ENCODE measurements at places on chromosomes 4 and X. TPM values are rescaled to one million over a fixed set of nuclear protein-coding genes. Genes with fewer than 3 reads are reported as not detected.

The BST1 gene
- 0.20 TPM for total RNA-seq

The IL3RA gene
- not detected for total RNA-seq

The MGARP gene
- total RNA-seq, result 0.22 TPM

The TMEM184C gene
- 13.2 TPM for total RNA-seq

The PHOX2B gene
- total RNA-seq, result not detected

The SPACA5 gene
- not detected for total RNA-seq

DNA sequence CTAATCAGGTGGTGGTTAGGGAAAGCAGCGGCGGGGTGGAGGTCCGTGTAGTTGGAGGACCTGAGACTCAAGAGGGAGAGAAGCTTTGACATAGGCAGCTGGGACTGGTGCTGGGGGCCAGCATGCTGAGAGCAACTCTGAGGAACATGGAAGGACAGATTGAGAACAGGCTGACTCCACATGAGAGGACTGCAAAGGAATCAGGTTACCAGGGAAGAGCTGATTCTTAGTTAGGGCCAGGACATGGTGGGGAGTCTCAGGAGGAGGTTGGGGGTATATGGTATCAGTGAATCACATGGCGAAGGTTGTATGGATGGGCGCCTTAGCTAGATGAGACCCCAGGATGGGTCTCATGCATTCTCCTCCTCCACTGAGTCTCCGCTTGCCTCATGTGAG is 264.0 kb upstream of the BOD1L1 start:
- DNase-seq, result no peak

DNA sequence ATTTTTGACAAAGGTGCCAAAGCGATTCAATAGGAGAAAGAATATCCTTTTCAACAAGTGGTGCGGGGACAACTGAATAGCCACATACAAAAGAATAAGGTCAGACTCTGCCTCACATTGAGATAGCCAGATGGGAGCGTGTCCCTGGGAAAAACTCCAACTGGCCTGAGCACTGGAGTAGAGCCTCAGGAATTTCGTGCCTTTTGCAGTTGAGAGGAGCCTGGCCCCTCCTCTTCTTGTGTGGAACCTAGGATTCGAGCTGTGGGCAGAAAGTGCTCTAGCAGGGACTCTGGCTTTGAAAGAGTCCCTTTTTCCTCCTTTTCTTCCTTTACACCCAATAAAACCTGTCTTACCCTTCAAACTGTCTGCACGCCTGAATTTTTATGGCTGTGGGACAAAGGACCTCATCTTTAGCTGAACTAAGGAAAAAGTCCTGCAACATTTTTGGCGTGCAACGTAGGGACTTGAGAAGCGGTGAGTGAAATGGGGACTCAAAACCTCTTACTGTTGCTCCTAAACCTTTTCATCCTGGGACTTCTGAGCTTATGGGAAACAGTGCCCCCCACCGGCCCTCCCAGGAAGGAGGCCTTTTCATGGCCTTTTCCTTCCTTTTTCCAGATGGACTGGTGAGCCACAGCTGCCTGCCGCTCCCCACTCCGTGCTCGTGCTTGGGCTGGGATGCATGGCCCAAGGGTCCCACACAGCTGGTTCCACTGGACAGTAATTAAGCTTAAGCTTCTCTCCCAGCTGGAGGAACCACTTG is 68.6 kb downstream of the BMP15 start:
- no peak for DNase-seq

DNA sequence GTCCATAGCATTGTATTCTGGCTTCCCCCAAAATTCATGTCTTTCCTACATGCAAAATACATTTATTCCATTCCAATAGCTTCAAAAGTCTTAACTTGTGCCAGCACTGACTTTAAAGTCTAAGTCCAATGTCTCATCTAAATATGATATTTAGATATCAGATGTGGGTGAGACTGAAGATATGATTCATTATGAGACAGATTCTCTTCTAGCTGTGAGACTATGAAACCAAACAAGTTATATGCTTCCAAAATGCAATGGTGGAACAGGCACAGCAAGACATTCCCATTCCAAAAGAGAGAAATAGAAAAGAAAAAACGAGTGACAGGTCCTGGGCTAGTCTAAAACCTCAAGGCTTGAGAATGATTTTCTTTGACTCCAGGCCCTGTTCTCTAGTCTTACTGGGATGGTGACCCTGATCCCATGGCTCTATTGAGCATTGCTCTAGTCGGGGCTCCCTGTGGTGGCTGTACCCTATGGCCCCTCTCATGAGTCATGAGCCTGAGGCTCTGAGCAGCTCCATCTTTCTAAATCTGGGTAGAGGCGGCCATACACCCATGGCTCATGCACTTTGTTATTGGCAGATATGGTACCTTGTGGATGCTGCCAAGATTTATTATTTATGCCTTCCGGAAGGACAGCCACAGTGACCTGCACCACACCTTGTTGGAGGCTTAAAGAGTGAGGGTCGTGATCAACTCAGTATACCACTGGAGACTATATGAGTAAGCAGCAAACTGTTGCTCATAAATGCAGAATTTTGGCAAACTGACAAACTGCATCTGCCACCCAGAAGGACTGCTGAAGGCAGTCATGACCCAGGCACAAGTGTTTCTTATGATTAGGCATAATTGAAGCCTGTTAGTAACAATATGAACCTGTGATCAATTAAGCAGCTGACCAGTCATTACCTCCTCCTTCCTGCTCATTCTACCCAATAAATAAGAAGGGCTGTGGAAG is 38.5 kb upstream of the BOD1L1 start:
- DNase-seq, result no peak

DNA sequence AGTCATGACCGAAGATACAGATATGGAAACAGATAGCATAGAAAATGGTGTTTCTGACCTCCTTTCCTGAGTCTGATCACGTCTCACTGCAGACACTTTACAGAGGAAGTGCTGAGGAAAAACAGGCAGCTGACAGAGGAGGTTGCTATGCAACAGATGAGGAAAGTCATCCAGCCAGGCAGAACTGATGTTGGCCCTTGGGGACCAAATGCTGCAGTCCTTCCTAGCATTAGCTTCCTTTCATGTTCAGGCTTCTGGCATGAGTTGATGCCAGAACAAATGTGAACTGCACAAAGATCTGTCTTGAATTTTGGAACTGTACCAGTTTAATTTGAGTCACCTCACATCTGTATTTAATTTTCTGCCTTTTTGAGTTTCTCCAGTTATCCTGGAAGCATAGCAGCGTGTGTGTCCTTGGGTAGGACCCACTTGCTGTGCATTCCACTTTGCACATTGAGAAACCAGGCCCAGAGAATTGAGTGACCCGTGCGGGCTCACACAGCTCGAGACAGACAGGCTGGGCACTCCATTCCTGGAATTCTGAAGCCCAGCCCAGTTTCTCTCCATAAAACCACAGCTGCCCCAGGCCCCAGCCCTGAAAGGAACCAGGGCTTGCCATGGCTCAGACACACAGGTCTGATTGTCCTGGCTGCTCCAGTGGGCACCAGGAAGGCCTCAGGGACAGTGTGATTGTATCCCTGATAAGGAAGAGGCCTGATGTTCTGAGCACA is 1.4 kb upstream of the MAGED1 start:
- DNase-seq, result no peak

DNA sequence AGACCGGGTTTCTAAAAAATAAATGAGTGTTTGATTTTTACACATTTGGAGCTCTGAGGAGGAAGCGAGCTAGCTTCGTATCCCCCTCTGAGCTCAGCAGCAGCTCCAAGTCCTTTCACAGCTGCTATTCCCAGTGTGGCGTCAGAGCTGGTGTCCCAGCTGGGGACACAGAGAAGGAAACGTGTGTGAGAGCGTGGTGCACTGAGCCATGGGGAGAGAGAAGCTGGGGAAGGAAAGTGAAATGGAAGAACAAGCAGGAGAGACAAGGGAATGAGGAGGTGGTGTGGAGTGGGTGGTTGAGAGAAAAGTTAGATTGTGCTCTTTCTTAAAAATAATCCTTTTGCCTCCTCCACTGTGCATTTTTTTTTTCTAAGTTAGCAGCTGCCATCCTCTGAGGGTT is 79.5 kb upstream of the SLC4A4 start:
- DNase-seq, result no peak

GRCh38 chr4:151672996-151673395 is 87.8 kb downstream of the GATB start:
- DNase-seq, result no peak

- DNase-seq, result no peak
Measured at GRCh38 chrX:44975666-44976263, 102.8 kb downstream of the KDM6A start.

DNA sequence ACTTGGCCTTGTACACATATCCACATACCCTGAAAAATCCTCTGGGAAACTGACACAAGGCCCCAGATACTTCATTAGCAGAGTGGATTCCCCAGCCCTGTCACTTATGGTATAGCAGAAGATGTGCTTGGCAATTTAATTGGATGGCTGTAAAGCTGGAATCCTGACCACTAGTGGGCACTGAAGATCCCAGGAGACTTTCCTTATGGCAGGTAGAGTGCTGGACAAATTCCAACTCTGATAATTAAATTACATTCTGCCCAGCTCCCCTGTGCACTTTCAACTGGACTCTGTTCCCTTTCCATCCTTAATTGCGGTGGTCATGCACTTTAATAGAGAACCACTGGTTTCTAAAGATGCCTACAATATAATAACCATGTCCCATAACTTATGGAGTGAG is 119.8 kb downstream of the DCK start:
- DNase-seq, result no peak

GRCh38 chrX:20913760-20914159 is 460.5 kb upstream of the CNKSR2 start:
- DNase-seq, result peak; percentile 6

- peak; percentile 18 for DNase-seq
Measured at GRCh38 chrX:119885554-119886428, 9.9 kb upstream of the AKAP14 start.
